Spinal cord (tissue), 10 donors: ENCODE measurements at places on chromosomes 3 and 15.

GRCh38 chr3:100047455-100048141 is 66.7 kb downstream of the FILIP1L start:
- no peak for DNase-seq

DNA sequence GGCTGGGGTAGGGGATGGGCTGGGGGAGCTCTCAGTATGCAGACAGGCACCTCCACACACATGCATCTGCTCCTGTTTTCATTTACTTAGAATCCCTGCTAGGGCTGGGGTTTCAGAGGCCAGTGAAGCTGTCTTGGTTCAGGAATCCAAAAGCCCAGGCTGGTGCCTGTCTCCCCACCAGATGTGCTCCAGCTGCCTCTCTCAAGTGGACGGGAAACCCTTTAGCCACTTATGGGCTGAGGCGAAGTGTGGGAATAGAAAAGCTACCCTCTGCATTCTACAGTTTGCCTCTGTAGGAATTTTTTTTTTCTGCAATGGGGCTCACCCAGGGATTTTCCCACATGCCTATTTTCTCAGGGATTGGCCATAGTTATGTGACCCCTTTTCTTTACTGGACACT is 72.5 kb downstream of the ATP2B2 start:
- no peak for DNase-seq

- no peak for DNase-seq
These were observed 94.5 kb downstream of the GOLIM4 start for GRCh38 chr3:168001244-168001643.

GRCh38 chr15:60480149-60480548 is 1.2 kb upstream of the ICE2 start:
- no peak for DNase-seq

- no peak for DNase-seq
These were observed 225.5 kb upstream of the ST8SIA2 start for GRCh38 chr15:92168066-92168683.

DNA sequence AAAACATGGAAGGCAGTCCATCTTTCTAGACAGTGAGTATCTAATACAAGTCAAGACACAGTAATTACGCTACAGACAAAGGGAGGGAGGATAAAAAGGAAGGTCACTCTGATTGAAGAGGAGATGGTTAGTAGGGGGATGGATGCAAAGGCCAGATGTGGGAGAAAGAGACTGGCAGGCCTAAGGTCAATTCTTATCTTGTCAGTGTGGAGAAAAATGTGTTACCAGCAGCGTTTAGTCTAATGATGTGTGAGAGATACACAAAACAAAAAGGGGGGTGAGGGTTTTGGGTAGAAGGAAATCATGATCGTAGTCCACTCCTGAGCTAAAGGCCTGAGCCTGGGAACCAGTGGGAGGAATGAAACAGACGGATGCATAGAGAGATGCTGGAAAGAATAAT is 46.7 kb downstream of the RFTN1 start:
- no peak for DNase-seq

GRCh38 chr15:35757361-35757760 is 211.4 kb upstream of the DPH6 start:
- DNase-seq, result no peak

DNA sequence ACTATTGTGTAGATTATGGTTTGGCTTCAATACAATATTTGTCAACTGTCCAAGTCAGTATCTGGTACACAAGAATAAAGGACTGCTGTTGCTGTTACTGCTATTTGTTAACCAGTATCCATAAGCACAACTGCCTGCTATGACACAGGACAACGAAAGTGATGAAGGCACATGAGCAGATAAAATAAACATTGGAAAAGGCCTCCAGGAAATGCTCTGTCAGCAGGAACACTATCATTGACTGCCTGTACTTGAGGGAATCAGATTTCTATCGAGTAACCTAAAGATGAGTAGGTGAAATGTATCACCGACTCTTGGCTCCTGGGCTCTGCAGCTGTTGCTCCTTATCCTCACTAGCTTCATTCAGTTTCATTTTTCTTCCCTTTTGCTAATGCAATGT is 56.5 kb downstream of the FMN1 start:
- DNase-seq, result no peak

- DNase-seq, result no peak
These were observed 190.7 kb downstream of the CD47 start for GRCh38 chr3:107899990-107900651.

- no peak for DNase-seq
These were observed 7.7 kb downstream of the DUOXA2 start for GRCh38 chr15:45121706-45122417.

DNA sequence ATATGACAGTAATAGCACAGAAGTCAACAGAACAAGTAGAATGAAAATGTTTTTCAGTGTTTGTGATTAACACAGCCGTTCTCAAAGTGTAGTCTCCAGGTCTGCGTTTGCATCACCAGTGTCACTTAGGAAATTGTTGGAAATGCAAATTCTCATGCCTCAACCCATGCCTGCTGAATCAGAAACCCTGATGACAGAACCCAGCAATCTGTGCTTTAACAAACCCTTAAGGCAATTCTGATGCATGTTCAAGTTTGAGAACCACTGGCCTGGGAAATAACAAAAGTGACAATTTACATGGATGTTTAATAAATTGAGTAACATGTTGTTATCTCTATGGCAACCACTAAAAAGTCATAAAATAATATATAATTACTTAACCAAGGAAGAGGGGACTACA is 103.1 kb upstream of the ATP11B start:
- no peak for DNase-seq

- DNase-seq, result no peak
These were observed 147.9 kb upstream of the DPH6 start for GRCh38 chr15:35693886-35694285.

- DNase-seq, result no peak
These were observed 22.6 kb downstream of the TGFBR2 start for GRCh38 chr3:30628901-30629590.

GRCh38 chr15:68924866-68925560 is 5.3 kb upstream of the SPESP1 start:
- peak; percentile 73 for DNase-seq

DNA sequence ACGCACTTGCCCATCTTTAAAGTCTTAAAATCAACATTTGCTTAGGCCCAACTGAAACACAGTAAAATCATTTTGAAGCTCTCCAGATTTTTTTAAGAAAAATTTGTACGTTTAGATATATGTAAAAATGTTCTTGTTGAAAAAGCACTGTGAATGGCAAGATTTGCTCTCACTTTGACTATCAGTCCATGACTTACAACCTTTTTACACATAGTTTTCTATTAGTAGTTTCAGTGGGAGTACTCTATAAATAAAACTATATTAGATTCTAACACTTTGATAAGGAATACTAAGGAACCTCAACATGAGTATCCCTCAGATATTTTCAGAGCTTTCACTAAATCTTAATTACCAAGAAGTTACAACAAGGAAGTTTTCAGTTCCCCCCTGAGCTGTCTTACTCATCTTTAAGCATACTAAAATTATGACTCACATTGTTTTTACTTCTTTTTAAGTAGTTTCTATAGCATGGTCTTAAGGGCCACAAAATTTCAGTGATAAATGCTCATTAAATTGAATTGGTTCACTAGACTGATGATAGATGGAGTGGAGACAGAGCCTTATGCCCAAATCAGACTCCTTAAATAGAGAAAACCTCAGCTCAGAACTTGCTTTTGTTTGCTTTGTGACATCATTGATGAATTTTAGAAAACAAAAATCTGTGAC is 31.6 kb upstream of the RAP2B start:
- DNase-seq, result no peak

DNA sequence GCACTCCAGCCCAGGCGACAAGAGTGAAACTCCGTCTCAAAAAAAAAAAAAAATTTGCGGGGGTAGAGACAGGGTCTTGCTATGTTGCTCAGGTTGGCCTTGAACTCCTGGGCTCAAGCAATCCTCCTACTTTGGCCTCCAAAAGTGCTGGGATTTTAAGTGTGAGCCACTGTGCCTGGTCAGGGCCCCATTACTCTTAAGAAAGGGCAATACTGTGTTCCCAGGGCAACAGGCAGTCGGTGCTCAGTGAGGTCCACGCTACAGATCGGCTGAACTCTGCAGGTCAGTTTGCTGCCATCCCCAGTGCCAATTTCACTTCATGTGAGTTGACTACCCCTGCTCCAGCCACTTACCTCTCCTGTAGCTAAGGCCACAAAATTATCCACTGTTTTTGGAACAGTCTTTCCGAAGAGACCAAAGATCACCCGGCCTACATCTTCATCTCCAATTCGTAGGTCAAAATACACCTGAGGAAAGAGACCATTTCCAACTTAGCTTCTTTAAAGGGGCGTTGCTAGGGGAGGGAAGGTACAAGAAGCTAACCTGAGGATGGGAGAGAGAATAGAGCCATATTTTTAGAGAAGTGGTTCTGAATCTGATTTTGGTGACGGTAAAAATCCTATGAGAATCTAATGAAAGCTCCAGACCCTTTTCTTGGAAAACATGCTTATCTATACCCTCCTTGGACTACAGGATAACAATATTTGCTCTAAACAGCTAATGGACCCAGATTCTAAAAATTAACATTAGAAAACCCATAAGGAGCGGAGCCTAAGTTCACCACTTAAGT is 939 bp downstream of the PPIB start:
- DNase-seq, result no peak

GRCh38 chr3:16090706-16091105 is 83.8 kb upstream of the GALNT15 start:
- DNase-seq, result no peak

- DNase-seq, result no peak
These were observed 381.2 kb upstream of the TBL1XR1 start for GRCh38 chr3:177578488-177578887.

- no peak for DNase-seq
These were observed 7.0 kb upstream of the BMF start for GRCh38 chr15:40115670-40116093.

GRCh38 chr3:87181551-87181950 is 45.6 kb upstream of the CHMP2B start:
- no peak for DNase-seq

DNA sequence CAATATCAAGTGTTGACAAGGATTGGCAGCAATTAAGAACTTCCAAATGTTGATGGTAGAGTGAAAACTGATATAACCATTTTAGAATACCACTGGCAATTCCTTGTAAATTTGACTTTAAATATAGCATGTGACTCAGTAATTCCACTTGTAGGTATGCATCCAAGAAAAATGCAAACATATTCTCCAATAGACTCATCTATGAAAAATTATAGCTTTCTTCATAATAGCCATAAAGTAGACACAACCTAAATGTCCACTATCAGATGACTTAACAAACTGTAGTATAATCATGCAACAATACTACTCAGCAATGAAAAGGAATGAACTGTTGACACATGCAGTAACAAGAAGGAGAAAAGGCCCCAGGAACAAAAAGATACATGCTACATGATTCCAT is 988.1 kb downstream of the FHIT start:
- no peak for DNase-seq

GRCh38 chr3:23743141-23743784 is 62.5 kb upstream of the UBE2E1 start:
- no peak for DNase-seq

GRCh38 chr3:34357461-34357860 is 559.0 kb downstream of the PDCD6IP start:
- no peak for DNase-seq
